ENCODE measurements at places on chromosomes 3 and 15.

GRCh38 chr15:48020166-48020565 lies 100.6 kb upstream of the SLC24A5 start:
- DNase-seq, result no peak

GRCh38 chr3:125037498-125038150 lies 18.2 kb downstream of the HEG1 start:
- DNase-seq, result no peak

- DNase-seq, result no peak
These were observed 16.9 kb downstream of the ABHD2 start for GRCh38 chr15:89105147-89105546.

DNA sequence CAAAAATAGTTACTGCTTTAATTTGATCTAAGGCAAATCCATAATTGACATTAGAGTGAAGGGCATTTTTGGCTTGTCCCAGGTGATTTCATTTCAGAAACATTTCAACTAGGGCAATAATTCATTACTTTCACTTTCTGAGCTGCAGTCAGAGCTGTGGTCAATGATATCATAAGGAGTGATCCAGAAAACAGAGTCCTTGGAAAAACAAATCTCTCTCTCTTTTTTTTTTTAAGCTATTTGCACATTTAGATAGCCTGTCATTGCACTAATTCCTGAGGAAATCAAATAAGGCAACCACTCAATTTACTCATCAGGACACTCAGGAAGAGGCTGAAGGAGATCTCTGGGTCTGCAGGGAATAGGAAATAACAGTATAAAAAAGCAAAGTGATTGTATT lies 269.5 kb upstream of the LRRC3B start:
- DNase-seq, result no peak

GRCh38 chr3:126133606-126134005 lies 46.8 kb downstream of the ALDH1L1 start:
- no peak for DNase-seq

DNA sequence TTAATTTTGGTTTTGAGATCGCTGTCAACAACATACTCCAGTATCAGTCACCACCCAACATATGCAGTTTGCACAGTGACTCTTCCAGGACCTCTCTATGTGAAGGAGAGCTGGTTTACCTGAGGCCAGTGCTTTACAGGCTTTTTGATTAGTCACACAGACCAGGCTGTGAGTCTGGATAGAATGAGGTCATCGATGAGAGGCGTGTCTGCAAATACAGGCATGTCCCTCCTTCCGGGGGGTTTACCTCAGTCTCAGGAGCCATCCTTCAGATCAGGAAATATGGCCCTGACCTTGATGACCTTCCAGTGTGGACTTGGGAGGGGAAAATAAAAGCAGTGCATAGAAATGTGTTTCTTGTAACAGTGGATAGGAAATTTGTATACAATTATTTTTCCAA lies 46.9 kb downstream of the KBTBD12 start:
- no peak for DNase-seq

DNA sequence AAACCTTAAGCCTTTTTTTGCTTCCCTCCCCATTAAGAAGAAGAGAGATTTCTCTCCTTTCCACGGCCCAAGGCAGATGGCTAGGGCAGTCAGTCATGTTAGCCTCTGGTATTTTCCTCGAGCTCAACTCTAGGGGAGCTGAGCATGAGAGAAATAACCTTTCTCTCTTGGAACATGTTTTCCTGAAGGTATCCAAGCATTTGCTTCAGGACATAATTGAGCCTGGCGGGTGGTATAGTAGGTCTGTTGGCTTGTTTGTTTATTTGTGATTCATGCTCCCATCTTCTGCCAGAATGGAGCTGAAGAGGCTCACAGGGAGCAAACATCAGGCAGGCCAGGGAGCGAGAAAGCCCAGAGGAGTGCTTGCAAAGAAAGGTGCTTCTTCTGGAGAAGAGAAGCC lies 102.5 kb downstream of the MESD start:
- DNase-seq, result no peak

GRCh38 chr3:161551697-161552096 lies 55.1 kb downstream of the OTOL1 start:
- DNase-seq, result no peak

DNA sequence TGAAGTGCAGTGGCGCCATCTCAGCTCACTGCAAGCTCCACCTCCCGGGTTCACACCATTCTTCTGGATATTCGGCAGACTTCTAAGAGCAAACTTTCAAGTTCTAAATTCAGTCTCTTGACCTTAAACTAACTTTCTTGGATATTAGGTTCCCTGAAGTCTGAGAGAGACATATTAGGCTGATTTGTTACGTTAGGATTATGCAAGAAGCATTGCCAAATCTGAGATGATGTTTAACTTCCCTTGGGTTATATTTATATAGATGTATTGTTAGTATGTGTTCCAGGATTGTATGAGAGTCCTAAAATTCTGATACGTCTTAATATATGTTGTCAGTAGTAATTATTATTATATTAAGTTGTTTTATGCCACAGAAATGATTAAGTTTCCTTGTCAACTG lies 80.1 kb downstream of the SLC6A1 start:
- no peak for DNase-seq

DNA sequence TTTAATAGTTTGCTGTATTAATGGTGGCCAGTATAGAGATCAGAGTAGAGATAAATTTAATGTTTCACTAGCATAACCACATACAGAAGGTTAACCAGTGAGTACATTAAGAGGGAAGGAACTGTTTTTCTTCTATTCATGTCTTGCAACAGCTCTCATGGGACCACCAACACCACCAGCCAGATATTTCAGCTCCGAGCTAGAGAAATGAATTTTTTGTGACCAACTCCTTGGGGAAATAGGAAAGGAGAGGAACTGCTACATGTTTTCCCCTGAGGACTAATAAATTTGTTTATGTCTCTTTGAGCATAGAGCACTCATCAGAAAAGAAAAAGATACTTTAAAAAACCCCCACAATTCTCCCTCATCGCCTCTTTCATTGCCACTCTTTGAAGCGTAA lies 247.5 kb downstream of the MBNL1 start:
- DNase-seq, result no peak

DNA sequence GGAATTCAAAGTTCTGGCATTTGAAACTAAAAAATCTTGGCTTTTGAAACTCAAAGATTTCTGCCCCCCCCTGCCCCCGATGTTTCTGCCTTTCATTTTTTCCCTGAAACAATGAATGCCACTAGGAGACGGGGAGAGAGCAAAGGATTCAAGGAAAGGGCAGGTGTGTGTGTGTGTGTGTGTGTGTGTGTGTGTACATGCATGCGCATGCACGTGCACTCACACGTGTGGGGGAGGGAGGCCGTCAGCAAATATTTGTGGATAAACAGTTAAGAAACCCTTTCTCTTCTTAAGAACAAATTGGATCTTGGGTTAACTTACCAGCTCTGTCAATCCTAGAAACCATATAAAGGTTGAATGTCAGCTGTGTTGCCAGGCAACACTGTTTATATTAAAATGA lies 29.2 kb upstream of the CCDC174 start:
- no peak for DNase-seq

GRCh38 chr3:131973731-131974130 lies 61.1 kb downstream of the CPNE4 start:
- DNase-seq, result no peak

DNA sequence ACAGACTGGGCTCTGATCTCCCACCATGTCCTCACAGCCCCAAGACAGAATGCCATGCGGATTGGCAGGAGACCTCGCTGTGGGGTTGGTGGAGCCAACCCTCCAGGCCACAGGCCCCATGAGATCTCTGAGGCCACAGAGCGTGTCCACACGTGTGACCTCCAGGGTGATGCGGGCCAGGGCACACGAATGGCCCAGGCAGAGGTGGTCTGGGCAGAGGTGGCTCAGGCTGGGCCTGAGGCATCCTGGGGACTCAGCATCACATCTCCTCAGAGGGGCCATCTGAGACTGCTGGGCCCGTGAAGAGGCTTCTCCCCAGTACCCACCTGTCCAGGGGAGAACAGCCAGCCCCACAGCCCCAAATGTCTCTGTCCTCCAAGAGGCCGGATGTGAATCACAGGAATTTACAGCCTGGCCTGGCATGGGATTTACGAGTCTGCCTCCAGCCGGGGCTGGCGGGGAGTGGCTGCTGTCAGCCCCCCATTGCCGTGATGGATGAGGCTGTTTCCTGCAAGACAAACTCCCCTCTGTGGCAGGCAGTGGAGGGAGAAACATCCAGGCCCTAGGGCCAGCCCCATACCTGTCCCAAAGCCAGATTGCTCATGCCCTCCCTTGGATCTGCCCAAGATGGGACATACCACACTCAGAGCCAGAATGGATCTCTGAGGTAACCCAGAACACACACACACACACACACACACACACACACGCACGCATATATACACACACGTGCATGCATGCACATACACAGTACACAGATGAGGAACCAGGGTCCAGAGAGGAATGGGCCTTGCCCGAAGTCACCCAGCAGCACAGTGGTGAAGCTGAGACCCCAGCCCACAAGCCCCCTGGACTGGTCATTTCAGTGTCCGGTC lies 208.3 kb downstream of the TBC1D2B start:
- DNase-seq, result no peak

GRCh38 chr3:194277786-194278130 lies 73.4 kb downstream of the CPN2 start:
- no peak for DNase-seq

GRCh38 chr3:194928227-194928626 lies 242.5 kb downstream of the FAM43A start:
- DNase-seq, result no peak

- no peak for DNase-seq
These were observed 30.2 kb upstream of the MORF4L1 start for GRCh38 chr15:78842519-78842918.

DNA sequence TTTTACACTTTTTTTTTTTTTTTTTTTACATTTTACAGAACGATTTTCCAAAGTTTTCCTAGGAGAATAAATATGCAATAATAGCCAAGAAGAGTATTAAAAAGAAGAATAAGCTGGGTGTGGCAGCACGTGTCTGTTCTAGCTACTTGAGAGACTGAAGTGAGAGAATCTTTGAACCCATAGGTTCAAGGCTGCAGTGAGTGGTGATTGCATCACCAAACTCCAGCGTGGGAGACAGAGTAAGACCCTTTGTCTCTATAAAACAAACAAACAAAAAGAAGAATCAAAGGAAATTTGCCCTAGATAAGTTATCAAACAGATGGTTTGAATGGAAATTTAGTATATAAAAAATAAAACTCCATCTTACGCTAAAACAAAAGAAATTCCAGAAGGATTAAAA lies 13.3 kb downstream of the XRN1 start:
- no peak for DNase-seq

DNA sequence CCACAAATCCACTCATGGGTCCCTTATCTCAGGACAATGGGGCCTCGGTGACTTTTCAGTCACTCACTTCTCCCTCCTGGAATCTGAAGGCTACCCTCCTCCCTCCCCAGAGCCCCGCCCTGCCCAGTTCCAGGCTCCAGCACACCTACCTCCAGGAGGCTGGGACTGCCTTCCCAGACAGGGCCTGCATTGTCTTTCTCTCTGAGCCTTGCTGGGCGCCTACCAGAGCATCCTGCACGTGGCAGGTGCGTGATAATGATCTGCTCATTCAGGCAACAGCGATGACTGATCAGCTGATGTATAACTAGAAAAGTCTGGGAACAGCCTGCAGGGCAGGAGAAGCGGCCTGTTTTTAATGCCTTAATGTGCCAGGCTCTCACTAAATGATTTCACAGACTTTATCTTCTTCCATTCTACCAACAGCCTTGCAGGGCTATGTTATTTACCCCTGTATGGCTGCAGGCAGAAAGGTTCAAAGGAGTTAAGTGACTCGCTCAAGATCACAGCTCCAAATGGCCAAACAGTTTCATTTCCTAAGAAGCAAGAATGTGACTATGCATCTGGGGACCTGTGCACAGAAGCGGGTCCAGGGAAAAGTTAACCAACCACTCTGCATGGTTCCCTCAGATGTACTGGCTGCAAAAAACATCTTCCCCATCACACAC lies 6.3 kb downstream of the ADAMTS17 start:
- no peak for DNase-seq

DNA sequence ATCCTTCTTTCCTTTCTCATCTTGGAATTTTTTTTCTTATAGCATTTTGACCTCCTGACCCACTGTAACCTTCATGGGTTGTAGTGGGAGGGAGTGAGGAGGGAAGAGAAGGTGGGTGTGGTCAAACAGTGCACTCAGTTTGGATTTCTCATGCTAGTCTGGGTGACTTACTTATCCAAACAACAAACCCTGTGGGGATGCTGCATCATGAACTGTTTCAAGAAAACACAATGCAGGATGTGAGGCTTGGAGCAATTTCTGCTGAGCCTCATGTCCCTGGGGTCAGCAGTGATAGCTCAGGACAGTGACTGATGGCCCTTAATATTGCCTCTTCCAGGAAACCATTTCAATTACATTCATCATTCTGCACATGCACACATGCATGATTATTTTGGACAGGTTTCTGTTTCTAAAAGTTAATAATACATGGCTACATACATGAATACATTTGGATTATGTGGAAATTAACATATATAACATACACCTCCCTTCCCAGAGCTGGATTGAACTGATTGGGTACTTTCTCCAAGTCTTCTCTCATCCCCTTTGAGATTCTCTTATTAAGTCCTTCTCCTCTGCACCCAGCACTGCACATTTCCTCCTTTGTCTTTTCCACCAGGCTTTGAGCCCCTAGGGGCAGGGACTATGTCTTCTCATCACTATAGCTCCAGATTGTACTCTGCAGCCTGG lies 61.2 kb downstream of the ADAMTSL3 start:
- DNase-seq, result no peak

- DNase-seq, result no peak
These were observed 408.4 kb downstream of the AGBL1 start for GRCh38 chr15:86488046-86488445.

DNA sequence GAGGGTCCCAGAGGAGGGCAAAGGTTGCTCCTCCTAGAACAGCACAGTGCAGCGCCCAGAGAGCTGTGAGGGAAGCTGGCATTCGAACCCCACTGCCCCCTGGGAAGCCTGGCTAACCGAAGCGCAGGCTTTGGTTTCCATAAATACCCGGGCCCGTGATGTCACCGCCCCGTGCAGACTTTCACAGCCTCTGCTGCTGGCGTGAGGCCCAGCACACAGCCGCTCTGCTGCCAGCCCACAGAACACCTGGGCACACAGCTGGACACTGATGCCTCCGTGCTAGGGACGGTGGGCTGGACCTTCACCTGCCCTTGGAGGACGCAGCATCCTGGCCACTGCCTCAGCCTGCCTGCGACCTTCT lies 1.0 kb downstream of the IQSEC1 start:
- no peak for DNase-seq
